ENCODE measurements at places on chromosomes 5 and 9.

DNA sequence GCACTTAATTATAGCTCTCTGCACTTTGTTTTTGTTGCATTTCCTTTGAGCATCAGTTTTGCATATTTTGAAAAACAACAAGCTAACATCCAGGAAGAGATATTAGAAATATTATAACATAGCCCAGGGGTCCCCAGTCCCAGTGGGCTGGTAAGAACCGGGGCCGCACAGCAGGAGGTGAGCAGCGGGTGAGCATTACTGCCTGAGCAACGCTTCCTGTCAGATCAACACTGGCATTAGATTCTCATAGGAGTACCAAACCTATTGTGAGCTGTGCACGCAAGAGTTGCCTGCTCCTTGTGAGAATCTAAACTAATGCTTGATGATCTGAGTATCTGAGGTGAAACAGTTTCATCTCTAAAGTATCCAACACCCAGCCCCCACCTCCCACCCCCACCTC, 675.9 kb upstream of the ZNF608 start:
- no peak for DNase-seq

DNA sequence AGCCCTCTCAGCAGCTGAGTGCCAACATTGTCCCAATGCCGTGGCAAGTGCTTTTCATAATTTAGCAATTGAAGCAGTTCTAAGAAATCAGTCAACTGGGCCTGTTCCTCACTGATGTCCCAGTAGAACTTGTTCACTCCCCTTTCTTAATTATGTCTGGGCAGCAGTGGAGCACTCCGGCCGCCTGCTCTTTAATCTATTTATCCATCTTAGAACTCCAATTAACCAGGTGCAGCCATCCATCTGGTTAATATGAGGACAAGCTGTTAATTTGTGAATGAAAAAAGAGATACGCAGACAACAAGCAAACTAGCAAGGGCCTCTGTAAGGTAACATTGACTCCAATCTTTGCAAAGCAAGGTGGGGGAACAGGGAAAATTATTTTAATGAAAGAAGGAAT, 39.4 kb downstream of the MAT2B start:
- no peak for DNase-seq

- DNase-seq: no peak
These were observed 303.3 kb downstream of the DOCK8 start for GRCh38 chr9:517993-518392.

GRCh38 chr5:103256178-103256577, 2.4 kb upstream of the MACIR start:
- no peak for DNase-seq

- no peak for DNase-seq
These were observed 456.7 kb downstream of the TLE4 start for GRCh38 chr9:80028501-80028900.

DNA sequence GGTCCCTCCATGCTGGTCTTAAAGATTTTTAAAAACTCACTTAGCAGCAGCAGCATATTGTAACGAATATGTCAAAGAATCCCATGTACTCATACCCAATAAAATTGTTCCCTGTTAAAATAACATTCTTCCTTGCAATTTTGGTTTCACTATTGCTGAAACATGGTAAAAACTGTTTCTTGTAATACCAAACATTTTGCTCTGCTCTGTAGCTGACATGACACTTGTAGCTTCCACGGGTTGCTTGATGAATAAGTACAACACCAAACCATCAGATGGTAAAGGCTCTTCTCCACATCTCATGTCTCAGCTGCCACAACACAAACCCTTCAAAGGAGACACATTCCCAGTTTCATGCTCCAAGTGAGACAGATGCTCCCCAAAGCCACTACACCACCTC, 180.7 kb upstream of the PTGER4 start:
- no peak for DNase-seq

DNA sequence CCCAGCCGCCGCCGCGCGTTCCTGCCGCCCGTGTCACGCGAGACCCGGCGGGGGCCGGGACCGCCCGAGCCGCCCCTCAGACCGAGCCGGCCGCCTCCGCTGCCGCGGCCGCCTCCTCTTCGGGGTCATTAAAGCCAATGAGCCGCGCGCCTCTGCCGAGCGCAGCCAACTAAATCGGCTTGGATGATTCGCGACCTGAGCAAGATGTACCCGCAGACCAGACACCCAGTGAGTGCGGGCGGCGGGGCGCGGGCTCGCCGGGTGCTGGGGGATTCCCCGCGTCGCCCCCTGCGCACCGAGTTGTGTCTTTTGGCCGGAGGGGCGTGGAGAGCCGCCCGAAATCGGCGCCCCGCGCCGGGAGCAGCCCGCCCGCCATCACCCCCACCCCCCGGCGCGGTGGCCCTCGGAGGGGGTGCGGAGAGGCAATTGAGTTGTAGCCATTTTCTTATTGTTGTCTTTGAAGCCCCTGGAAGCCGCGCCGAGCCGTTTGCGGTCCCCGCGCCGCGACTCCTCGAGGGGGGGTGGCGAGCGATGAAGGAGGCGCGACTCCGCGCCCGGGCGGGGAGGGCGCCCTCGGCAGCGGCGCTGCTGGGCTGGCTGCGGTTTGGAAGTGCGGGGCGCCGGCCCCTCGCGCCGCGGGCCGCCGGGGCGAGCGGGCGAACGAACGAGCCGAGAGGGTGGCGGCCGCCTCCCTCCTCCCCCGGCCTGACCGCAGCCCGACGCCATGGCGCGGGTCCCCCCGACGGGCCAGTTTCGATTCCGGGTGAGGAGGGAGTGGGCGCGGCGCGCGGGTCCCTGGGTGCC, 1.0 kb downstream of the TLE4 start:
- peak; percentile 18 for DNase-seq

DNA sequence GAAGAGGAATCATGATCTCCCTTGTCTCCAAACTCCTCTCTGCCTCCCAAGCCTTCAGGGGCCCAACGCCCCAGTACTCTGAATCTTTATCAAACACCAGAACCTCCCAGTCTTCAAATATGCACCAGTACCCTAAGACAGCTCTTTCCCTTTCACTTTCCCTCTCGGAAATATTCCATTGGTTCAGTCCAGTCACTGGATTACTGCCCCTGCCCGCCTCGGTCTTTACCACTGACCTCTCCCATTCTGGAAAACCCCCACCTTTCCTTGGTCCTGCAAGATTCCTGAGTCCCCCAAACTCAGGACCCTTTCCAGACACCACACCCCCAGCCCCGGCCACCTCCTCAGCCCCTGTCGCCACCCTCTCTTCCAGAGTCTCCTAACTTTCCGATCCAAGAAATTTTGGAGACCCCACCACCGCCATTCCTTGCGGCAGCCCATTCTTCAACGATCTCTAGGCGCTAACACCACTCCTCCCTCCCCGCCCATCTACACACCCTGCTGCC, 674 bp downstream of the C5orf15 start:
- DNase-seq: no peak

DNA sequence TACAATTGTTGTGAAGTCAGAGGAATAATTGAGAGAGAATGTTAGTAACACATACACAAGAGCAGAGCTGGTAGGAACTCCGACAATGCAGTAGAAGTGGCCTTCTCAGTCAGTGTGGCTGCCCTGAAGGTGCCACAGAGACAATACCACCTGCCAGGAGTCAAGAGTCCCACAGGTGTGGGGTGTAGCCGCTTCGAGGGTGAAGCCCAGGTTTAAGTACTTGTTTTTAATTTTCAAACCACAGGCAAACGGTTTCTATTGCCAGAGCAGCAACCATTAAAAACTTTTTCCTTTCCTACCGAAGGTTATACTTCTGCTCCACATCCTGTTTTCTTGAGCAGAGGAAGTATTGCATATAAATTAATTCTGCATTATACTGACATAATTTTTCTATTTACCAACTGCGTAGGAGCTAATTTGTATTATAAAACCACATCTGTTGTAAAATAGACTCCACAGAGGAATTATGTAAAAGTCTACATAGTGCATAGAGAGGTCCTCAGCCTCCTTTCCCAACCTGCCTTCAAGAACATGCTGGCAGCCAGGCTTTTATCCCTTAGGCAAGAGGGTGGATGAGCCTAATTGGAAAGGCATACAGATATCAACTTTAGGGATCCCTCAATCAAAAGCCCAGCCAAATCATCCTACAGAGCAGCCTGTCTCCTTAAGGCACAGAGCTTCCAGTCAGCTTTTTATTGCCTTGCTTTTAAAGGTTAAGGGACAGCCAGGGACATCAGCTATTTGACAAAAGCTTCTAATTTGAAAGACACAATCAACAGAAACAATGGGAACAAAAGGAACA, 12.9 kb upstream of the ACTBL2 start:
- DNase-seq: no peak

DNA sequence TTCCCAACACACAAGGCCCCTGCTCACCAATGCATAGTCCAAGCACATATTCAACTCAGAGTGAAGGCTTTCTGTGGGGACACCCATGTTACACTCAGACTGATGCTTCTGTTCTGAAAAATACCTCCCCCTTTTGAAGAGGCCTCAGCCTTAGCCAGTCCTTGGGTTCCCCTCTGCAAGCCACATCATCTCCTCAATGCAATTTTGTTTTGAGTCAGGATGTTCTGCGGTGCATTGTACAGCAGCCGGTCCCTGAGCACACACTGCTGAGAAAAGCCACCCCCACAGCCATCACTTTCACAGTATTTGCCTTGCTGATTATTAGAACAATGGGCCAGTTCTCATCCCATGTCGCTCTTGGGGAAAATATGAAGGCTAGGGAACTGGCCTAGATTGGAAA, 241.2 kb downstream of the FAM114A2 start:
- no peak for DNase-seq

GRCh38 chr5:107474716-107475489, 195.8 kb downstream of the EFNA5 start:
- no peak for DNase-seq

- no peak for DNase-seq
These were observed 11.1 kb downstream of the ZNF608 start for GRCh38 chr5:124735169-124735858.

DNA sequence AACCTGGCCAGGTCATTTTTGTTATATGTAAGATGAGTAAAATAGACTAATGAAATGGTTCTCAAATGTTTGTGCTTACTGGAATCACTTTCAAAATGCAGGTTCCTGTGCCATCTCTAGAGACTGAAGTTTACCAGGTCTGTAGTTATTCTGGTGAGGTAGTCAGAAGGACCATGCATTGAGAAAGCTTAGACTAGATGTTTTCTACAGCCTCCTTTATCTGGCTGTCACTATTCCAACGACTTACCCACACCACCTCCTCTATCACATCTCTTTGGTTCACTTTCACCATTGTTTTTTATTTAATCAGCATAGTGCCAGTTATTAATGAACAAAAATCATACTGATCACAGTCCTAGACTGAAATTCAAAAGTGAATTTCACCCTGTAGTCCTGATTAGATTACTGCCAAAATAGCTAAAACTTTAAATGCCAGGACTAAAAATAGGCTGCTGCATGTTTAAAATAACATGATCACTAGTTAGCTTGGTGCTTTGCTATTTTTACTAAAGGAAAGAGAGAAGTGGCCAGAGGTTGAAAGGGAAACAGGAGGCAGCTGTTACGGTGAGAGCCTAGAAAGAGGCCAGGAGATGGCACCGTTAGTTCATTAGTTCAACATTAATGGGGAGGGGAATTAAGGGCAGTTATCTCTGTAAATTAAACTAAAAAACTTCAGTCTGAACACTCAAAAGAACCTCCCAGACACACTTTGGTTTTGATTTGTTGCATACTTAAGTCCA, 13.9 kb upstream of the FNIP1 start:
- no peak for DNase-seq

DNA sequence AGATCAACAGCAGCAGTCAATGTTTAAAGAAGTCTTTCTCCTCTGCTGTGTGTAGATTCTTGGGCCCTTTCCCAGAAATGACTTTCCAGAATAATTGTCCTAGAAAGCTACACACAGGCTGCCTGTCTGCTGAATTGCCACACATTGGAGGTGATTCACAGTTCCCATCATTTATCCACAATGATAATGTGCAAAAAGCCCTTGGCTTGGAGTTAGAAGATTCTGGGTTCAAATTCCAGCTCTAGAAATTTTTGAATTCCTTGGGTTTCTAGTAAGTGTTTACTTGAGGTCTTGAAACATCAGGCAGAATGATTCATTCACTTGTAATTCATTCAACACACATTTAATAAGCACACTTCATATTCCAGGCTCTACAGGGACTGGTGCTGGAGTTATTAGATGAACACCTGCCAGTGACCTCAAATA, 28.6 kb upstream of the EPB41L4B start:
- peak; percentile 80 for DNase-seq

GRCh38 chr9:136604823-136605525, 57.7 kb upstream of the EGFL7 start:
- no peak for DNase-seq

GRCh38 chr9:130946766-130947617, 7.9 kb upstream of the FIBCD1 start:
- DNase-seq: no peak

DNA sequence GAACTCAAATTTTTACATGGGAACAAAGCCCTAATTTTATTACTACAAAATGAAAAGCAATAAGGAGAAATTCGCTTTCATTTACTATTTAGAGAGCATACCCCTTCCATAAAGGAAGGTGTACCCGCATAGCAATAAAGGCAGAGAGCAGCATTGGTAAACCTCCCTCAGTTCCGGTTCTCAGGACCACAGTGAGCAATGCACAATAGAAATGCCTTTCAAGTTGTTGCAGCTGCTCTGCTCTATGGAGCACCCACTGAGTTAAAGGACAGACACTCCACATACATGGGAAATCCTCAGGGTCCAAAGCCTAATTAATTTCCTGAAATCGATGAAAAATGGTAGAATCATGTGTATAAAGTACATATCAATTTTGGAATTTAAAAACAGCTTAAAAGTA, 89.9 kb upstream of the MPDZ start:
- no peak for DNase-seq

DNA sequence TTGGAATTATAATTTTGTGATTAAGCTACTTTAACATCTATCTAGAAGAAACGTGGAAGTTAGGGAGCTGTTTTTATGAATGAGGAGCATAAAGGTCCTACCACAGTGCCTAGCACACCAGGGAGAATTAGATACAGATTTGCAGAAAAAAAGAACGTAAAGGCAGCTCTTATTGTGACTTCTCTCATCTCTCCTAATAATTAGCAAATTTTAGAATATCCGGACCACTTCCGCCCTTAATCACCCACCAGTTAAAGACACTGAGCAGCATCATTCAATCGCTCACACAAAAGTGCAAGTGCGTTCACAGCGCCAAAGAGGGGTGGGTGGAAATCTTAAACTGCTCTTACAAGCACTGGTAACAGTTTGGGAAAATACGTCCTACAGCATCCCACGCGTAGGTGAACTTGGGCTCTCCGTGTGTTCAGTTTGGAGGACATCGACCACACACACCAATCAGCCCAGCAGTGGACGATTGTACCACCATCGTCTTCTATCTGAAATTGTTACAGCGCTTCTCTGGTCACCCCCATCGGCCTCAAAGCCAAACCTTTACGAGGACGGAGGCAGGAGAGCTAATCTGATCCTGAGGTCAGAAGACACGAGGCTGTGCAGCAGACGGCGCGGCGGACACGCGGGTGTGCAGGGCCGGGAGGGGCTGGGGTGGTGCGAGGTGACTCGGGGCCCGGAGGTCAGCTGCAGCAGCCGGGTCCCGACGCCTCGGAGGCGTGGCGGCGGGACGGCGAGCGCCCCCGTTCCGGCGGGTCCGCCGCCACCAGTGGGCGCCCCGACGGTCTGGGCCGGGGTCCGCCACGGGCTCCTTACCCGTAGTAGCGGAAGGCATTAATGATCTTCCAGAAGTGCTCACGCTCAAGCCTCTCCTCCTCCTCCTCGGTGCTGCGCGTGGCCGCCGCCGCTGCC, 646 bp downstream of the CARNMT1 start:
- DNase-seq: no peak
